Left cardiac atrium (tissue), 4 donors: ENCODE measurements at places on chromosomes 12 and 14. TPM values are rescaled to one million over a fixed set of nuclear protein-coding genes. Genes with fewer than 3 reads are reported as not detected.

DNA sequence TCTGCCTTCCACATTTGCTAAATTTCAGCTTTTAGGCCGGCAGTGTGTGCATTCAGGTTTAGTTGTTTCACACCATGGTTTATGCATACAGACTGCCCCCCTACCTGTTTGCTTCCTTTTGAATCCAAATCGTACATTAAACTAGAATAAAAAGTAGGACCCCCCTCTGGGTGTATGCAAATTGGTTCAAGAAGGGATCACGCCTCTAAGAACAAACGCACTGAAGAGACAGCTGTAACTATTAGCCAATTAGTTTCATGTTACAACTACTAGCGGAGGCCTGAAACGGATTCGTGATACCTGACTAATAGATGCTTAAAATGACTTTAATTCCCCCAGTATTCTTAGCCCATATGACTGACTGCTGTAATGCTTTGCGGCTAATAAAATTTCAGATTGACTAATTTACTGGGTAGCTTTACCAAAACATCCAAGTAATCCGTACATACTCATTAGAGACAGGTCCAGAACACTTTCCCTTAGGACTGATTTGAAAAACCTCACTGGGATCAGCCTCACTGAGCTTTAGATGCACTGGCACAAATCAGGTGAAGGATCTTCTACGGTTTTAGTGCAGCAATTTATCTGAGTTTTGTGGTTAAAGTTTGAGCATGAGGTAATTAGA lies 411.8 kb downstream of the NPAS3 start:
- DNase-seq, result no peak

- no peak for DNase-seq
Measured at GRCh38 chr12:70402597-70402996, 36.5 kb downstream of the KCNMB4 start.

Gene CAPZA3
- total RNA-seq, result not detected

- no peak for DNase-seq
Measured at GRCh38 chr12:53808023-53808705, 56.4 kb upstream of the CISTR start.

- no peak for DNase-seq
Measured at GRCh38 chr12:92938638-92939037, 9.5 kb upstream of the EEA1 start.

DNA sequence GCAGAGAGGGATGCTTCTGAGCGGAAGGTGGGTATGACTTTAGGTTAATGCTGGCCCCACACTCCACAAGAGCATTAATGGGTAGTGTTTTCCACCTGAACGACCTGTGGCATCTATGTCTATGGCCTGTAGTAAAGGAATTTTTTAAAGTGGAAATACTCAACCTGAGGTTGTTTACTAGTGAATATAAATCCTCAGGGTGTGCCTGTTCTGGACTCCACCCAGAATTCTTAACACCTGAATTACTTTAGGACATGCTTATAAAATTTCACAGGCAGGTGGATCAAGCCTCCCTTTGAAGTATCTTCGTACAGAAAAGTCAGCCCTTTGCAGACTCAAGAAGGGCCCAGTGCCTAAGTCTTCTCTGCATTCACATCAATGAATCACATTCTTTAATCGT lies 196.1 kb downstream of the ESR2 start:
- DNase-seq, result no peak

- DNase-seq, result no peak
Measured at GRCh38 chr12:103676893-103677292, 89.8 kb downstream of the STAB2 start.

Gene STAC3
- 2.7 TPM for total RNA-seq

GRCh38 chr12:68159681-68160304 lies at the start of gene IFNG:
Gene IFNG (minus strand): TSS chr12:68159740. CDS start chr12:68159615, 125 bp downstream.
- no peak for DNase-seq

Gene NDUFB1
- 436 TPM for total RNA-seq

Gene CCDC197
- not detected for total RNA-seq

Gene AQP2
- total RNA-seq, result 0.09 TPM

DNA sequence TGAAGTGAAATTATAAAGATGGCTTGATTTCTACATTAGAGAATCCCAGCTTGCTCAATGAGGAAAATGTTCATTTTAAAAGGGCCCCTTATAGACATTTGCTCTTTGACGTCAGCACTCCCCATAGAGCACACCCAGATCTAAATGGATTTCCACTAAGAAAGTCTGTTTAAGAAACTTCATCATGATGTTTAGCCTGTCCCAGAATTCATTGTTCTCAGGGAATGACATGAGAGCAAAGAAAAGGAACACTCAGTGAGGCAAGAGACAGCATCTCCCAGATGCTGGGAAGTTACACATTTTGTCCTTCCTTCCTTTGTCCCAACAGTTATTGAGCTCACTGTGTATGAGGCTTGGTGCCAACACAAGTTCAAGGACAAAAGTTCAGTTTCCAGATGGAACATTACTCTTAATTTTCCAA lies 4.9 kb downstream of the PHLDA1 start:
- DNase-seq, result no peak

- no peak for DNase-seq
Measured at GRCh38 chr12:29158115-29158763, 9.2 kb downstream of the FAR2 start.

GRCh38 chr14:97178781-97179180 lies 381.6 kb downstream of the VRK1 start:
- DNase-seq, result no peak

DNA sequence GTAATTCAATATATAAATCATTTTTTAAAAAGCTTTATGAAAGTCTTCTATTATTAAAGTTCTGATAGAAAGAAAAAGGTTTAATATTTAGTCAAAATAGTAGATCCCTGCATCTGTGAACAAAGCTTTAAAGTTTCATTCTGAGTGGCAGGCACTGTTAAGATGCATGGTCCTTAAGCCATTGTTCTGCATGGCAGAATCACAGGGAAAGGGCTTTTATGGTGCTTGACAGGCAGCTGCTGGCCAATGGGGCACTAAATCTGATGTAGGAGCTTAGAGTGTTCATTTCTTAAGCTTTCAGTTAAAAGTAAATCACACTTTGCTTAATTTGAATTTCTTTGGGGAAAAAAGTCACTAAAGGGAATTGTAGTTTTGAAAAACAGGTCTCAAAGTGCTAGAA lies 148.2 kb downstream of the PLEKHA5 start:
- no peak for DNase-seq

- no peak for DNase-seq
Measured at GRCh38 chr14:53109105-53110041, 43.8 kb downstream of the DDHD1 start.

Gene TAS2R13
- total RNA-seq, result 0.41 TPM

DNA sequence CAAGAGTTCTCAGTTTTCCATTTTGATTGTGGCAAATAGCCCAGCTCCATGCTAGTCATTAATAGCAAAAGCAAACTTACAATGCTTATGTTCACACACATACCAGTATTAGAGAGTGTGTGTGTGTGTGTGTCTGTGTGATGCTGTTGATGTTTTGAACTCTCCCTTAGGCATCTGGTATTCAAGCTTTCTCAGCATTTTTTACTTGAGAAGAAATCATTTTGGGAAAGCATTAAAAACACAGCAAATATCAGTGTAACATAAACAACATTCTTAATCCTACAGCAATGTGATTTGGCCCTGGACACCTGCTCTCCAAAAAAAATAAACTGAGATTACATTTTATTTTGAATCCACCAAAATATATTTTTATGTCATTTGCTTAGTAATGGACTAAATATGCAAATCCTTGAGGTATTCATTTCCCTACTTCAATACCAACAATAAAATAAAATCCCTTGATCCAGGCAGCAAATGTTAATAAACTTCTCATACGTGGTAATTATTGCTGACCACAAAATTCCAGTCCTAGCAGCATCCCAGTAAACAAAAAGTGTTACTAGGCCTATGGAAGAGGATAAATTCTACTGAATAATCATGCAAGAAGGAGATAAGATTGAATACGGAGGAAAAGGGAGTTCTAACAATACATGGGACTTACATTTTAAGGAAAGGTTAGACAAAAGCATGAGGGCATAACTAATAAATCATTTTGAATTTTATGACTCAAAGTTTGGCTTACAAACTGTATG lies 249.5 kb upstream of the CLEC14A start:
- no peak for DNase-seq

DNA sequence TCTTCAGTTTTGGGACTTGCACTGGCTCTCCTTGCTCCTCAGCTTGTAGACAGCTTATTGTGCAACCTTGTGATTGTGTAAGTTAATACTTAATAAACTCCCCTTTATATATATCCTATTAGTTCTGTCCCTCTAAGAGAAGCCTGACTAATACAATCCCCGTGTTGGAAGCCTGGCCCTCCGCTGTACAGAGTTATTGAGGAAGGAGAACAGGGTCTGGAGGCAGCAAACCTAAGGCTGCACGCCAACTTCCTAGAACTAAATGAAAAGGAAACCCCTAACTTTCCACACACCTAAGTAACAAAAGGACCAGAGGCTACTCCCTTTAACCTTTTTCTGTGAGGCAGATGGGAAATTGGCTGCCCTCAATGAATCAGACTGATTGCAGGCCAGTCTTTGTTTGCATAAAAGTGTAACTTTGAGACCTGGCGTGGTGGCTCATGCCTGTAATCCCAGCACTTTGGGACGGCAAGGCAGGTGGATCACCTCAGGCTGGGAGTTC lies 42.6 kb upstream of the LIMA1 start:
- DNase-seq, result no peak

DNA sequence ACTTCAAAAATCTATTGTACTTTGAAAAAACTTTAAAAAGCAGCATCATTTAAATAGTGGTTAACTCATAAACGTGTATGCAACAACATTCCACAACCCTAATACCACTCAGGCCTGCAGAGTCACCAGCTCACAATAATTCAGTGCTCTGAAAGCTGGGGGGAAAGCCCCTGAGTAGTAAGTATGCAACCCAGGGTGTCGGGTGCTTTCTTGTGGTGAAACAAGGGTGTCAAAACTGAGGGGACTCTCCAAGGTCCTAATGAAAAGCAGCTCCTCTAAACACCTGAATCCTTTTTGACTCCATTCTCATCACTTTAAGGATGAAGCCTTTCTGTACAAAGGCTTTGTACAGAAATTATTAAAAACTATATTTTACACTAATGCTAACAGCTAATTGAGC lies 33.7 kb downstream of the FGFR1OP2 start:
- DNase-seq, result no peak

Gene NAV3
- 6.9 TPM for total RNA-seq

Gene OR6C2
- total RNA-seq, result not detected

DNA sequence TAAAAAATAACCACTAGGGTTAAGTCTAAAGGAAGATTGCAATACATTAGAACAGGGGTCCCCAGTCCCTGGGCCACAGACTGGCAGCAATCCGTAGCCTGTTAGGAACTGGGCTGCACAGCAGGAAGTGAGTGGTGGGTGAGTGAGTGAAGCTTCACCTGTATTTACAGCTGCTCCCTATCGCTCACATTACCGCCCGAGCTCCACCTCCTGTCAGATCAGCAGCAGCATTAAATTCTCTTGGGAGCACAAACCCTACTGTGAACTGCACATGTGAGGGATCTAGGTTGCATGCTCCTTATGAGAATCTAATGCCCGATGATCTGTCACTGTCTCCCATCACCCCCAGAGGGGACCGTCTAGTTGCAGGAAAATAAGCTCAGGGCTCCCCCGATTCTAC lies 15.5 kb downstream of the ADGRD1 start:
- DNase-seq, result no peak

Gene OVCH1
- 0.29 TPM for total RNA-seq

DNA sequence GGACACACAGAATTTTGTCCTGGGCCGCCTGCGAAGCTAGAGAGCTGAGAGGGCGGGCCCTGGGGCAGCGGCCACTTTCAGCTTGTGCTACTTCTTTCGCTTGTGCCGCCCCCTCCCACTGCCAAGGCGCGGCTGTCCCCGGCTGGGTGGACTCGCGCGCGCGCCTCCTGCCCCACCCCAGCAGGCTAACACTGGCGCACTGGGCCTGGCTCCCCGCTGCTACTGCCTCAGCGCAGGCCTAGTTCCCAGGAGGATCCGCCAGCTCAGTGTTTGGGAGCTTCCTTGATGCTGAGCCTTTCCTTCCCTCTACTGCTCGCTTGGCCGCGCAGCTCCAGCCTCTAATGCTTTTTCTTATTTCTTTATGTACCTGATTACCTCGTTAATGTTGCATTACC lies 27.4 kb upstream of the METAP2 start:
- DNase-seq, result peak; percentile 53

DNA sequence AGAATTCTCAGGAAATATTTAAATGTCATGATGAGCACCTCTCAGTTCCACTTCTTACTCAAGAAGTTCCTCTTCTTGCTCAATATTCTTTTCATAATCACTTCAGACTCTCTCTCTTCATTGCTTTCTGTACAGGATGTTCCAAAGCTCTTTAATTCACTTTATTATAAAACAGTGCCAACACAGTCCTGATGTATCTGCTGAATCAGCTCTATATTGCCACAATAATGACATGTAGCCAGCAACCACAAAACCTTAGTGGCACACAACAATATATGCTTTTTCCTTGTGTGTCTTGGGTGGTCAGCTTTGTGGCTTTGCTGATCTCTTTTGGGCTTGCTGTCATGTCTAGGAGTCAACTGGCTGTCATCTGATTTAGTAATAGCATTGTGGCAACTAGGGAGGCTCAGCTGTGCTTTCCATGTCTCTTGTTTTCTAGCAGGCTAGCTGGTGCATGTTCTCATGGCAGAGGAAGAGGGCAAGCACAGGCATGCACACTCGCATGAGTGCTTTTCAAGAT lies 52.8 kb upstream of the SLC2A13 start:
- DNase-seq, result no peak

Gene RNASE2
- total RNA-seq, result 1.6 TPM

Gene SCAF11
- total RNA-seq, result 74.7 TPM

DNA sequence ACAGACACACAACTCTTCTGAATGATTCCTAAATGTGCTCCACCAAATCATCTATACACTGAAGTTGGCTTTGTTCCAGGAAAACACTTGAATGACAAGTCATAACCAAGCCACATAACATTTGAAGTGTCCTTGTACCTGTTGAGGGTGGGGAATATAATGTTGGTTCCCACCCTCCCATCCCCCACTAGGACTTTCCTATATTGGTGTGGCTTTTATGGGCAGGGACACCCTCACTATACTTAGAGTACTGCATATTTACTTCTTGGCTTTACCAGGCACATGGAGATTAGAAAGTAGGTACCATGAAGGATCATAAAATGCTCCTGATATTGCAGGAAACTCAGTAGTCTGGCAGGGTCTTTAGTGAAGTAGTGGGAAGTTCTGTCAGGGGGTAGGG lies 9.7 kb upstream of the BHLHE41 start:
- DNase-seq, result no peak

Gene KLRK1
- total RNA-seq, result 0.65 TPM

DNA sequence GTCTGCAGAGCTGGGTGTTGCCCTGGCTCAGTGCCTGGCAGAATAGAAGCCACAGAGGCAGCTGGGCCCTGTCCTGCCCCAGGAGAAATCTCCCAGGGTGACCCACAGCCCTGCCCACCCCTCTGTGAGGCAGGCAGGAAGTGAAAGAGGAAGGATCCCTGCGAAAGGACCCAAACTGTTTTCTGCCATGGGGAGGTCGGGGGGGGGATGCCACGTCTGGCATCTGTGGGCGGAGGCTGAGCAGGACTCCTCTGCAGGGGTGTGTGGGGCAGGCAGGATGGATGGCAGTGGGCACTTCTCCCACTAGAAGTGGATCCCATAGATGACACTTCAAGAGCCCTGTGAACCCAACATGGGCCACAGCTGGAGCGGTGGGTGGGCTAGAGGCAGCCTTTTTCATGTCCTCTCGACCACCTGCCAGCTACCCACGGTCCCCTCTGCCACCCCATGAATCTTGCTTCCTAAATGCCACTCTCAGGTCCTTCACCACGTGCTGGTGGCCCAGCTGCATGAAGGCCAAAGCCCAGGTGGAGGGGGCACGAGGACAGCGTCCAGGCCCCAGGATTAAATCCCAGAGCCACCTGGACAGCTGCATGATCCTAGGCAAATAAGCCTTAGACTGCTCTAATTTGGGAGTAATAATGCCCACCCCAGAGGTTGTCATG lies 3.6 kb downstream of the PAPLN start:
- DNase-seq, result no peak

- DNase-seq, result peak; percentile 78
Measured at GRCh38 chr14:74140374-74140850, 55.7 kb downstream of the LIN52 start.

Gene IGF1
- total RNA-seq, result 61.6 TPM
